Fibroblast of skin of right biceps (primary cell): ENCODE measurements at places on chromosomes 12 and 14.
A peak's percentile ranks its signal among the peaks of the same experiment; 100 is the strongest.

- no peak for DNase-seq
These were observed 163.6 kb upstream of the PARP11 start for GRCh38 chr12:4036671-4037271.

- no peak for DNase-seq
These were observed 9.2 kb downstream of the CIPC start for GRCh38 chr14:77107228-77107627.

DNA sequence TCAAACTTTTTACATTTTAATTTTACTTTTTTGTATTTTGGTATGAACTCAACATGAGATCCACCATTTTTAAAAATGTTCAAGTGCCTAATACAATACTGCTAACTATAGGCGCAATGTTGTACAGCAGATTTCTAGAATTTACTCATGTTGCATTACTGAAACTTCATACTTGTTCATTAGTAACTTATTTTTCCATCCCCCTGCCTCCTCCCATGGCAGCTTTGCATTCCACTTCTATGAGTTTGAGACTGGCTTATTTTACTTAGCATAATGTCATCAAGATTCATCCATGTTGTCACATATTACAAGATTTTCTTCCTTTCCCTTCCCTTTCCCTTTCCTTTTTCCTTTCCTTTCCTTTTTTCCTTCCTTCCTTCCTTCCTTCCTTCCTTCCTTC lies 825.9 kb downstream of the SLC16A7 start:
- peak; percentile 64 for DNase-seq

- DNase-seq, result no peak
These were observed 41.1 kb downstream of the CACNA2D4 start for GRCh38 chr12:1877169-1877878.

DNA sequence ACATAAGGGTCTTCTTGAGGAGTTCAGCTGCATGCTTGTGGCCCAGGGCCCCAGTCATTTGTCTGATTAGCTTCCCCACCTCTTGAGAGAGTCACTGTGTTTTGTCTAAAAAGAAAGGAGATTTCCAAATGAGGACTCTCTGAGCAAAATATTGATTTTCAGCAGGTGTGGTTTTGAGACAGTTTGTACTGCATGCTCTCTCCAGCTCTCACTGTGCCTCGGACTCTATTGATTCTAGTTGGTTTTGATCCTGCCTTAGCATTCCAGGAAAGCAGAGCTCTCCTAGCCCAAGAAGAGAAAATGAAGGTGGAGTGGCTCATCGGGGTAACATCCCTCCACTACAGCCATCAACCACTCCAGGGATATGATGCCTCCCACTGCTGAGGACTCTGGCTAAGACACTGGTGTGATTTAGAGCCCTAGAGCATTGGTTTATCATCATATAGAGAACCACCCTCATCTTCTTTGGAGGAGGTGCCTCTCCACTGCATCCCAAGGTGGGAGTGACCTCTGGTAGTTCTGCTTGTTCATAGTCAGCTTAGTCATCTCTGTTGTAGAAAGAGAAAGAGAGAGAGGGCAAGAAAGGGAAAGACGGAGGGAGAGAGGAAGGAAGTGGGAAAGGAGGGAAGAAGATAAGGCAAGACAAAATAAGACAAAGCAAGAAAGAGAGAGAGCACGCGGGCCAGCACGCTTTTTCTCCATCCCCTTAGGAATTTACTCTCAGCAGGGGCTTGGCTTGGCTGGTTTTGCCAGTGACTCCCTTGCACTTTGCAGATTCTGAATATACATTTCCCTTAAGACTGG lies 365.6 kb downstream of the DPF3 start:
- DNase-seq, result peak; percentile 56

DNA sequence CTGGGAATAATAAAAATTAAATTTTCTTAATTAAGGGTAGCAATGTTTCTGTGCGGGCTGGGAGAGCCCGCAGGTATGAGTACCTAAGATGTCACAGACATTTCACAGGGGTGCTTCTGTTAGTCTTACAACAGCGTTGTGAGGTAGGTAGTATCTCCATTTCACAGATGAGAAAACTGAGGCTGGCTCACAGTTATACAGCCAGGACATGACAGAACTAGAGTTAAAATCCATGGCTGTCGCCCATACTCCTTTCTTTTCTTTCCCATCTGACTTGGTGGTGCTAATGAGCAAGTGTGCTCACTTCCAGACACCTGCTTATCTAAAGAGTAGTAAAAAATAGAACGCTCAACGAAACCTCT lies 2.1 kb downstream of the BMAL2 start:
- DNase-seq, result no peak

GRCh38 chr12:126157575-126157966 lies 1092.3 kb downstream of the AACS start:
- DNase-seq, result no peak

DNA sequence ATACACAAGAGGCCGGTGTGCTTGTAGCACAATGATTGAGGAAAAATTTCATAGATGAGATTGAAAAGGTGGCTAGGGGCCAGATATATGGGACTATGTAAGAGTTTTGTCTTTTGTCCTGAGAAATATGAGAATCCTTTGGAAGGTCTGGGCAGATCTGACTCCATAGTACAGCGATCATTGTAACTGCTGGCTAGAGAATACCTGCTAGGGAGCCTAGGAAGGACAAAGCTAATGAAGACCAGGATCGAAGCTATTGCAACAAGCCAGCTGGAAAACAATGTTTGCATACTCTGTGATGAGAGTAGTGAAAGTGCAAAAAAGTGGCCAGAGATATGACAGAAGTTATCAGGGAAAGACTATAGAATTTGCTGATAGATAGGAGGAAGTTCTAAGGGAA lies 537.6 kb downstream of the C12orf50 start:
- no peak for DNase-seq

DNA sequence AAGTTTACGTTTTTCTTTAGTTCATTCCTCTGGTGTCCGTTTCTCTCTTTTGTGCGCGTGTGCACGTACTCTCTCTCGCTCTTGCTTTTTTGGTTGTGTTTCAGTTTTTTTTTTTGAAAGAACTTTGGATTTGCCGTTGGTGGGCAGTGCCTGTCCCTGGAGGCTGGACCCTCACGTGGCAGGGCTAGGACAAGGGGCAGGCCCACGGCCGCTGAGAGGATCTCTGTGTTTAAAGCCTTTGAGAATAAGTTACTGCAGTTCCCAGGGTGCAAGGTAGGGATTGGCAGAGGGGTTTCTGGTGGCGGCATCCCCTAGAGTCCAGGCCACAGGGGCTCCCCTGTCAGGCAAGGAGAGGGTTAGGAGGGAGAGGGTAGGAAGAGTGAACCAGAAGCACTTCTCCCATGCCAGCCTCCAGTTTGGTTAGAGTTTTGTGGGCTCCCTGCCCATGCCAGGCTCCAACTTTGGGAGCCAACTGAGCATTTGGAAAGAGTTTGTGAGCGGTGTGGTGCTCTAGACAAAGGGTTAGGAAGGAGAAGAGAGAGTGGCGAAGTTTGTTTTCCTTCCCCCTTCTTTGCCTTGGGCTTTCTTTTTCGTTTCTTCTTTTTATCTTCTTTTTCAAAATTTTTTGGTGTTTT lies 30.5 kb downstream of the ZFHX2 start:
- DNase-seq, result no peak

DNA sequence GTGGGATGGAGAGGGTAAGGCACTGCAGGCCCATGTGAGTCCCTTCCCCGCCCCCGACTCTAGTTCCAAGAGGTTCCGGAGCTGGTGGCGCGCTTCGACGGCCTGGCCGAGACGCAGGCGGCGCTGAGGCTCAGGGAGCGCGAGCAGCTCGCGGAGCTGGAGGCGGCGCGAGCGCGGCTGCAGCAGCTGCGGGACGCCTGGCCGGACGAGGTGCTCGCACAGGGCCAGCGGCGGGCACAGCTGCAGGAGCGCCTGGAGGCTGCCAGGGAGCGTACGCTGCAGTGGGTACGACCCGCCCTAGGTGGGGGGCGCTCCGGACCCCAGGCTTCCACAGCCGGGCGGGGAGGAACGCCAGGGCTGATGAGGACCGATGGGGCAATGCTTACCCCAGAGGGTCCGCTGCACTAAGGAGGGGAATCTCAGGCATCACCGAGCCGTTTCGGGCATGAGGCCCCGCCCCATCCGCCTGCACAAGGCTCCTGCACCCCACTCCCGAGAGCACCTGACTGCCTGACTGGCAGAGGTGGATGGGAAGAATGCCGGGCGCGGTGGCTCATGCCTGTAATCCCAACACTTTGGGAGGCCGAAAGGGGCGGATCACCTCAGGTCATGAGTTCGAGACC lies 4.9 kb downstream of the CFAP73 start:
- DNase-seq, result peak; percentile 10

GRCh38 chr12:561908-562593 lies 101.2 kb downstream of the NINJ2 start:
- DNase-seq, result no peak

GRCh38 chr12:19139615-19140194 lies 10.2 kb downstream of the PLEKHA5 start:
- DNase-seq, result peak; percentile 1

DNA sequence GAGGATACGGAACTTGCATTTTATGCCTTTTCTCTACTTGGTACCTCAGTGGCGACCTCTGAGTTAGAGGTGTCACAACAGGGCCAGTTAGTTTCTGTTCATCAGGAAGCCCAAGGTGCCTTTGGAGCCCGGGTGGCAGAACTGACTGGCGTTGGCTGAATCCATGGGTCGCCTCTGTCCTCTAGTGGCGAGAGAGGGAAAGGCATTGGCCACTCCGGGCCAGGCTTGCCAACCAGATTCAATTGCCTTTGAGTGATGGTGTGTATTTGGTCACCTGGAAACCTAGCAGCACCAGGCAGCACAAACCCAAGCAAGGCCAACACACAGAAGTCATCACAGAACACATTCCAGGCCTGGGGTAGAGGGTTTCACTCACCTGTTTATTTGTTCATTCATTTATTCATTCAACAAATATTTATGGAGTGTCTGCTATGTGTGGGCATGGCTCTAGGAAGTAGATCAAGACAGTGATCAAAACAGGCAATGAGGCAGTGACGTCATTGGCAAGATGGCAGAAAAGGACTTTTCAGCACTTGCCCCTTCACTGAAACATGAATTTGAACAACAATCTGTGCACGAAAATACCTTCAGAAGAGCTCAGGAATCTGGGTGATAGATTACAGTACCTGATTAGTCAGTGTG lies 40.5 kb upstream of the KCNA5 start:
- peak; percentile 65 for DNase-seq

GRCh38 chr14:90034156-90034555 lies 27.6 kb upstream of the KCNK13 start:
- DNase-seq, result no peak

DNA sequence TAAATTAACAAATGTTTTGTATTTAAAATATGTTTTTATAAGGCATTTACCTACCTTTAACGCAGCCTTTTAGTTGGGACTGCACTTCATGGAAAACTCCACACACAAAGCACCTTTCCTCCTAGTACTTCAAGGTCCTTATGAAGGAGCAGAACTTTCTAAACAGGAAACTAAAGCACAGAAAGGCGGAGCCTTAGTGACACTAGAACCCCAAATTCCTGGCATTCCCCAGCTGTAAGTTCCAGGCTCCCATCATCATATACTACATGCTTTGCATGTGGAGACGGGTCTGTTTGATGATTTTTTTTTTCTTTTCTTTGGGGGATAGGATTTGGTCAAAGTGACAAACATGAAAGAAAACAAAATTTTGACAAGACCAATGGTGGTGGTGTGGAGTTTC lies 39.5 kb downstream of the STXBP6 start:
- peak; percentile 27 for DNase-seq

DNA sequence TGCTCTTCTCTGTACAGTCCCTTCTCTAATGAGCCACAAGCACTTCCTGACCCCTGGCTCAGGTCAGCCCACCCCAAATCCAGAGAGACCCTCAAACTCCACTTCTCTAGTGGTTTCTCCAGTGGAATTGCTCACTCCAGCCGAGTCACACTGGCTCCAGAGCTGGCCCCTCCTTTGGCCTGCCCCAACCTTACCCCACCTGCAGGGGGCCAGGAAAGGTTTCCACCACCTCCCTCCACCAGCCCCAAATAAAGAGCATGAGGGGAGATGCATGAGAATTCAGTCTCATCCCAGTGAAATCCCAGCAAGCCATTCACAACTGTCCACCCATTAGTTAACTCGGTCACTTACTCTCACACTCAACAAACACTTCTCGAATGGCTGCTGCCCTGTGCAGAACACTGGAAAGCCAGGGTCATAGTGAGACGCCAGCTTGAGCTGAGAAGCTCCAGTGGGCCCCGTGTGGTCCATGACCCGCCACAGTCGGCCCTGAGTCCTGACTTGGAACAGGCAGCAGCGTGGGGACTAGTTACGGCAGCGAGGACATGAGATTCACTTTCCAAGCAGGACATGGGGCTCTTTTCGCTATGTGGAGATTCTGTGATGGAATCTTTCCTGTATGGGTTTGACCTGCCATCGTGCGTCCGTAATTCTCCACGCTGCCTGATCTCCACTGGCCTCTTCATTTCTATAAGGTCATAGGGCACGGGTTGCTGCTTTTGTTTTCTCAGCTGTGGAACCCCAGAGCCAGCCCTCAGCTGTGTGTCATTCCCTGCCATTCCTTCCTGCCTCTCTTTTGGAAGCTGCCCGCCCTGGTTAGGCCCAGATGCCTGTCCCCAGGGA lies 44.2 kb downstream of the SLC6A12 start:
- DNase-seq, result no peak

DNA sequence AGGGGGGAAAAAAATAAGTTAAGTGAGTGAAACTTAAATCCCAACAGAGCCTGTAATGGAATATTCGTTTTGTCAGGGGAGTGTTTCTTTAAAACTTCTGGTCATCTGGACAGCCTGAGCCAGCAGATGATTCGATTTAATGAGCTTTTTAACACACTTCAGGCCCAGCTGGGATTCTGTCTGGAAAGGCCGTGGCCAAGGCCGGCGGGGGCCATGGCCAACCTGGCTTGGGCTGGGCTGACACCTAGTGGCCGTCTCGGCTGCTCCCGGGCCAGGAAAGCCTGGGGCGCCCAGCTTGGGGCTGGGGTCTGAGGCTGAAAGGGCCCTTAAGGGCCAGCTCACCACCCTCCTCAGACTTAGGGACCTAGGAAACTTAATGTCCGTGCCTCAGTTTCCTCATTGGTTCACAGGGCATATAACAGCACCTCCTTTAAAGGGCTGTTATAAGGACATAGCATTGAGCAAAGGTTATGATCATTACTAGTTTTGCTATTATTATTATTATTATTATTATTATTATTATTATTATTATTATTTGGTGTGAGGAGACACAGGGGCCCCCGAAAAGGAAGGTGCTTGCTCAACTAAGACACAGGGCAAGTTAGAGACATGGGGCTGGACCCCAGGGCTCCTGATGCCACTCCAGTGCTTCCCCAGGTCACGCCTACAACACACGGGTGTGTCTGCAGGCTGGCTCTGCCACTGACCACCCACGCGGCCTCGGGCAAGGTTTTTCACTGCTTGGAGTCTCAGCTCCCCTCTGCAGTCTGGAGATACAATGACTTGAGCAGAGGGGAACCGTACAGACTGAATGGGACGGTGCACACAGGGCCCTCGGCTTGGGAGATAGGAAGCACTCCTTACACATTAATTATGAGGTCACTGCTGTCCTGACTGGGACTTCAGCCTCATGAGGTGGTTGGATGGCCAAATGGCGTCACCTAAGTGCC lies 84.0 kb downstream of the SYNE3 start:
- peak; percentile 30 for DNase-seq

GRCh38 chr12:51910691-51911090 lies 3.4 kb downstream of the ACVRL1 start:
- no peak for DNase-seq
